ENCODE measurements at places on chromosomes 5 and 9.

DNA sequence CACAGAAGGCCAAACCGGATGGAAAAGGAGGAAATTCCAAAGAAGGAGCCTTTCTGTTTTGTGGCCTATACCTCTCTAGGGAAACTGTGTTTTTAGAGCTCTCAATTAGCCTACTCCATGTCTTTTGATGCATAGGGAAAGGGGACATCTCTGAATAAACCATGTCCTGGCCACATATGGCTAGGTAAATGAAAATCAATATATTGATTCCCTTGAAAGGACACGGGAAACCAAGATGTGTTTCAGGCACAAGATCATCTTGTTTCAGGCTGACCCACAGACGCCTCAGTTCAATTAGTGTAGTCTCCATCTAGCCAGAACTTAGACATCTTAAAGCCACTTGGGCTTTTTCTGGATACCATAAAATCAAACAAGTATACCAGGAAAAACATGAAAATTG lies 363.1 kb downstream of the ENC1 start:
- no peak for DNase-seq

DNA sequence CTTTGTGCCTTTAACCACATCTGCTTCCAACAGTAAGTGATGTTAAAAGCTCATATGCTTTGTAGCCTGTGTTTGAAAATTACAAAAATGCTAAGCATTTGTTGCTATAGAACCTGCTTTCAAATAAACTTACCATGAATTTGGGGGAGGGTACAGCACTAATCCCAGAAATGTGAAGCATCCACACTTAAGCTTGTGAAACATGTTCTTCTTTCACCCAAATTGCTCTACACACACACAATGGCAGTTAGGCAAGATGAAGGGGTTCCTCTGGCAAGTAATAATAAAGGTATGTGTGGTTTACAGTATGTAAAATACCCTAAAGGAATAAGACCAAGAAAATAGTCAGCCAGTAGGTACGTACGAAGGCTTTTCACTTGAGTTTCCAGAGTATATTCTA lies 165.6 kb downstream of the SMARCA2 start:
- no peak for DNase-seq

GRCh38 chr5:175394601-175395000 lies 49.4 kb downstream of the DRD1 start:
- DNase-seq: no peak

- no peak for DNase-seq
Measured at GRCh38 chr9:110579034-110579861, at the start of gene SVEP1. Gene SVEP1, minus strand, starts transcription at chr9:110579741. Its CDS starts 198 bp downstream, at chr9:110579543.

- DNase-seq: no peak
Measured at GRCh38 chr5:88964831-88965230, 81.8 kb upstream of the MEF2C start.

GRCh38 chr5:61953913-61954312 lies 352.1 kb upstream of the KIF2A start:
- no peak for DNase-seq

GRCh38 chr9:136856079-136856476 lies 3.9 kb downstream of the MAMDC4 start:
- DNase-seq: no peak

GRCh38 chr5:160919626-160920025 lies 67.6 kb upstream of the ATP10B start:
- no peak for DNase-seq

DNA sequence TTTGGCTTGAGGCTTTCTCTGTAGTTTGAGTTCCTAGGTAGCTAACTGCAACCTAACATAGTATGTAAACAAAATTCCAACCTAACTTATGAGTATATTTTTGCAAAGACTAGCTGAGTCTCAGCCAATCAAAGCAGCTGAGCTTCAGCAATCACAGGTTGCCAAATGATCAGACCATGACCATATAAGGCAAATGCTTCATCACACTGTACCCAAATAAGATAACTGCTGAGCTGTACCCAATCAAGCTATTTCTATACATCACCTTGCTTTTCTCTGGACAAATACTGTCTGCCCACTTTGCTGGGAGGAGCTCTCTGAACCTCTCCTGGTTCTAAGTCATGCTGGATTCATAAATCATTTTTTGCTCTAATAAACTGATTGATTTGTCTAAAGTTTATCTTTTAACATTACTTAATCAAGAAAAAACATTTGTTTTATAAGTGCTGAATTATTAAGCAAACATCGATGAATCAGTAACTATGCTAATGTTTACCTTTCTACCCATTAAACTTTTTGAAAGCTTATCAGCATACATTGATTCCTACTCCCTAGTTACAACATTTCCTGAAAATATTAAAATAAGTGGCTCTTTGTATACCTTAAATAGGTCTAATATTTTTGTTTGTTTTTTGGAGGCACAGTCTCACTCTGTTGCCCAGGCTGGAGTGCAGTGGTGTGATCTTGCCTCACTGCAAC lies 129.7 kb upstream of the PCA3 start:
- no peak for DNase-seq

DNA sequence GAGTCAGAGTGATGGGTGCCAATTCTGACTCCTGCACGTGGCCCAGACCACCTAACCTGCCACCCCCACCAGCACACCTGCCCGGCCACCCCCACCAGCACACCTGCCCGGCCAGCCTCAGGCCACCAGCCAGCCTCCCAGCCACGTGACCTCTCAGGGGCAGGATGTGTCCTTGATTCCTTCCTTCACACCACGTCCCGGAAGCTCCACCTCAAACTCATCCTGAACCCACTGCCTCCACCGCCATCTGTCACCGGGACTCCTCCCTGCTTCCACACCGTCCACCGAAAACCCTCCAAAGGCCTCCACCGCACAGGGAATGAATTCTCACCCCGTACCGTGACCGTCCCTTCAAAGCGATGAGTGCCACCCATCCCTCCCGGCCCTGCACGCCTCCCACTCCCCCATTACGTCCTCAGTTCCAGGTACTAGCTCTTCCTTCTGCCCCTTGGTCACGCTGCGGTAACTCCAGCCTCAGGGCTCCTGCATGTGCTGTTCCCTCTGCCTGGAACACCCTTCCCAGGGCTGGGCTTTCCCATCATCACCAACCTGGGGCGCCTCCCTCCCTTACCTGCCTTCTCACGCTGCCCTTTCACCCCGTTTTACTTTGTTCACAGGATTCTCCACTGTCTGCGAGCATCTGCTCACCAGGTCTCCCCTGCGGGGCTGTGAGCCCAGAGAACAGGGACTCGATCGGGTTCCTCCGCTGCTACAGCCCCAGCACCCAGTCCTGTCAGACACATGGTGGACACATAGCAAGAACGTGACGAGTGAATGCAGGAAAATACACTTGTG lies 82.9 kb downstream of the ADAMTS2 start:
- no peak for DNase-seq

- peak; percentile 9 for DNase-seq
Measured at GRCh38 chr9:121075251-121076036, 689 bp downstream of the CNTRL start.

GRCh38 chr9:93011114-93011513 lies 47.4 kb upstream of the SUSD3 start:
- no peak for DNase-seq

DNA sequence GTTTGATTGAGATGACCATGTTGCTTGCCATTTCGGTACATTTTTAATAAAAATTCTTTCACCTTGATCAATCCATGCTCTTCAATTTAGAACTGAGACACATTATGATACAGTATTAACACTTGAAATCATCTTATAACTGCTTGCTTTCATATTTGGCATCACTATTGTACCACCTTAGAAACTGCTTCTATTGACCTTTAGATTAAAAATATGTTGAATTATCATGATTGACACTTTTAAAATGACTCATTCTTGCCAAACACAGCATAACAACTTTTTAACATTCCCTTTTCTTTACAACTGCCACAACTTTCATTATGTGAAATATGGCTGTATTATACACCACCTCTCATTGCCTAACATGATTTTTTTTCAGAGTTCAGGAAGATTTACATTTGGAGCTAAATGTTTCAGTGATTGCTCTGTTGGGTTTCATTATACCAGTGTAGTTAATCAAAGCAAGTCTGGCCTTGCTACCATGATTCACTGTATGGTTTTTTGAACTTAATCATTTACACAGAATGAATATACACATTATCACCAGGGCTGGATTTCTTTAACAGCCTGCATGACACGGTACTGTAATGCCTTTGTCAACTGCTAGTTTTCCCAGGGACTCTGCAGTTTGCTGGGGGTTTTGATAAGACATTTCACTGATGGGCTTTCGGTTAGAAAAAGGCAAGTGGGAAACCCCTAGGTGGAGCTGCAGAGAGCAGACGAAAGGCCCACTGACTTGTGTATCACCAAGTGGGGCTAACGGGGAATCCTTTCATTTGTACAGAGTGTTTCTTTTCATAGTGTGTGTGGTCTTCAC lies 93.6 kb upstream of the TLE4 start:
- DNase-seq: peak; percentile 31

GRCh38 chr9:13993632-13994185 lies 320.2 kb downstream of the NFIB start:
- no peak for DNase-seq

- no peak for DNase-seq
Measured at GRCh38 chr9:19378164-19378563, 1.9 kb downstream of the RPS6 start.

DNA sequence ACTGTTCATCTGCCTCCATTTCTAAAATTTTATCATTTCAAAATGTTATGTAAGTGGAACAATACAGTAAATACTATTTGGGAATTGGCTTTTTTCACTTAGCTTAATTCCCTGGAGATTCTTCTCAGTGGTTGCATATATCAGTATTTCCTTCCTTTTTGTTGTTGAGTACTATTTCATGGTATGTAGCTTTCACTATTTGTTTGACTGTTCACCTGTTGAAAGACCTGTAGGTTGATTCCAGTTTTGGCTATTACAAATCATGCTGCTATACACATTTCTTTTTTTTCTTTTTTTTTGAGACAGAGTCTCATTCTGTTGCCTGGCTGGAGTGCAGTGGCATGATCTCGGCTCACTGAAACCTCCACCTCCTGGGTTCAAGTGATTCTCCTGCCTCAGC lies 33.0 kb upstream of the PWWP2A start:
- no peak for DNase-seq

DNA sequence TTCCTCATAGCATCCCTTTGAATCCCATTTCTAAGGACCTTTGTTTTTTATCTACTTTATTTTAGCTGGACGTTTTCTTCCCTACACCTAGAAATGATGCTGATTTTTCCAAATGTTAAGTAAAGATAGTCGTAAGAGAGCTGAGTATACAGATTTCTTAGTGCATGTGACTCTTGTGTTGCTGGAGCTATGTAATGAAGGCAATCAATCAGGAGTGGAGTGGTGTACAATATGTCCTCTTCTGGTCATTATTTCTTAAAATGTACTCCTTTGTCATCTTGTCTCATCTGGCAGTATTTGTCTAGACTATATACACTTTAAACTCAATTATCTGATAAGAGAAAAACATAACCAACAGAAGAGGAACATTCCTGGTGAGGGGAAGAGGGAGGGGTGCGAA lies 13.5 kb downstream of the GAPT start:
- no peak for DNase-seq

DNA sequence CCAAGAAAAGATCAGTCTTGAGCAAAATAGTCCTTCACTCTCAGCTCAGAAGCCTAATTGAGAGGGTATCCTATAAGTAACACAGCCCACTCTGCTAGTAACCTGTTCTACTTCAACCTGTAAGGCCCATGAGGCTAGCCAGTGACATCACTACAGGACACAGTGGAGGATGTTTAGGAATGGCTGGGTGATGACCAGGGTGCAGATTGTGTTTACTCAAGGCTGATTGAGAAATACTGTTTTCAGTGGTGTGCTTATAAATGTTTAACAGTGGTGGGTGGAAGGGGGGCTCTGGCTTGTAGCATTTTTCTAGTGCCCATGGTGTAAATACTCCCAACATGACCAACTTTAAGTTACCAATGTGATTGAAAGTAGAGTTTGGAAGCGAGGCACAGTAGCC lies 159.8 kb upstream of the CCDC152 start:
- no peak for DNase-seq

GRCh38 chr9:784202-784601 lies 57.3 kb upstream of the DMRT1 start:
- no peak for DNase-seq

DNA sequence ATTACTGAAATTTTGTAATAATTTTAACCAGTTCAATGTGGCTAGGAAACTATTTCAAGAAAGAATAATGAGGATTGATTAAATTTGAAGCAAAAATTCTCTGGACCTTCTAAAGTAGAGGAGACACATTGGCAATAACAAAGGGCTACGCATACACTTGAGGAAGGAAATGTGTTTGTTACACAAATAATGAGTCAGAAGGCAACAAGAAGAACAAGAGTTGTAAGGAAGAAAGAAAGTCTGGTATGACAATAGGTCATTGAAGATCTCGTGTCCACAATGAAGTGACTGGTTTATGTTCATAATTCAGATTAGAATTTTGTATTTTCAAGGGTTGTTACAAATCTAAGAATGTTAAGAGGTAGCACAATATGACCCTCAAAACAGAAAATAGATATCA lies 25.8 kb downstream of the ST8SIA4 start:
- no peak for DNase-seq

DNA sequence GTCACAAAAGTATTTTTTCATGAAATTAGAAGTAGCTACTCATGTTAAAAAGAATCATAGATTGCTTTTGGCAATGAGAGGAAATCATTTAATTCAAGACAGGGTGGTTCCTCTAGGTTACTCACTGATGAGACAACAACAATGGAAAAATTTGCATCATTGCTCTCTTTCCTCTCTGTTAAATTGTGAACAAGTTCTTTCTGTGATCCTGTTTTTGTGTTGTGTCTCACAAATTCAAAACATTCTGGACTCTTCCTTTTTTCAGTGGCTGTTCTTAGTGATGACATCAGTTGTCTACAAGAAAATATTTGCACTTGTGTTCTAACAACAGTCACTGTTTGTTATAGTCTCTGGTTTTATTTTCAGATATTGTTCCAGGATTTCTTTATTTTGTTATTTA lies 95.3 kb downstream of the XRCC4 start:
- no peak for DNase-seq

DNA sequence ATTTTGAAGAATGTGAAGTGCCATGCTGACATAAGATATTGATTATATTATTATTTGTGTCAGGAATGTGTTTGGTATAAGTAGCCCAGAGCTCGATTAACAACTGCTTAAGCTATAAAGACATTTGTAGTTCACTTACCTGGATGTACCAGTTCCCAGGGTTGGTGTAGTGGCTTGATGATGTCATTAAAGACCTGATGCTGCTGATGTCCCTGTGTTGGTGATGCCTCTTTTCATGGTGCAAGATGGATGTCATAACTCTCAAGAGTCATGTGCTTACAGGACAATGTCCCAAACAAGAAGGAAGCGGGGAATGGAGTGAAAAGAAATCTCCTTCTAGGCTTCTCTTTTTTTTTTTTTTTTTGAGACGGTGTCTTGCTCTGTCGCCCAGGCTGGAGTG lies 11.5 kb upstream of the GDNF start:
- DNase-seq: no peak

- DNase-seq: no peak
Measured at GRCh38 chr5:97417986-97418385, 234.9 kb upstream of the RIOK2 start.

GRCh38 chr5:172868924-172869591 lies 35.0 kb downstream of the ERGIC1 start:
- no peak for DNase-seq

Measured in CD4-positive, alpha-beta T cell (primary cell).